ENCODE measurements at places on chromosomes 4 and X.

DNA sequence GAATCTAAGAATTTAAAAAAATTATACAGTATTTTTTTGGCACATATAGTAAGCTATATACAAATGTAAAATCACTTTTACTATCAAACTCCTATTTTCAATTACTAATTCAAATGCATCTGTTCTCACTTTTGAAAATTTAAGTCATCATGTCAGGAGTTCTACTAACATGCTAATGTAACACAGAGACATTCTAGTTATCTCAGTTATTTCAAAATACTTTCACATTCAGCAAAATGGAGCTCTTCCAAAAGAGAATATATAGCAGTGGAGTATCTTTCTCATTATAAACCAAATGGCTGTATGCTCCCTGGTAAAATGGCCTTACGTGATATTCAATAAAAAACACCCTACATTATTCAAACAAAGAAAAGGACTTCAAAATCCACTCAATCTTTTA, 42.3 kb downstream of the RFC1 start:
- no peak for DNase-seq

DNA sequence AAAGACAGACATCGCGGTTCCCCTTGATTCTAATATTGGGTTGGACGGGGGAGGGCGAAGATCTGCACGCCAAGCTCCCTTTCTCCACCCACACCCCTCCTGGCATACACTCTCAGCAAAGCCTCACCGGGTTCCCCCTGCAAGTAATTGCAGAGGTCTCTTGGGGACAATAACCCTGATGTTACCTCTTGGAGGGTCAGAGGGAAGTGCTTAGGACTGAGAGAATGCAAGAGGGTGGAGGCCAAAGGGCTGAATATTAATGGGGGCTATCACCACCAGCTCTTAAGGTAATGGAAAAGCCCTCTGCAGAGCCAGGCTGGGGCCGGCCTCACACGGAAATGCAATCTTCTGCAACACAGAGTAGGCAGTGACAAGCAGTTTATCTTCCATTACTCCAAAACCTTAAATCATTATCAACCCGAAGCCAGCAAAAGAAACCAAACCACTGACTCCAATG, 344.1 kb upstream of the GATB start:
- no peak for DNase-seq

GRCh38 chrX:15579778-15580747, 20.7 kb downstream of the ACE2 start:
- DNase-seq, result no peak

DNA sequence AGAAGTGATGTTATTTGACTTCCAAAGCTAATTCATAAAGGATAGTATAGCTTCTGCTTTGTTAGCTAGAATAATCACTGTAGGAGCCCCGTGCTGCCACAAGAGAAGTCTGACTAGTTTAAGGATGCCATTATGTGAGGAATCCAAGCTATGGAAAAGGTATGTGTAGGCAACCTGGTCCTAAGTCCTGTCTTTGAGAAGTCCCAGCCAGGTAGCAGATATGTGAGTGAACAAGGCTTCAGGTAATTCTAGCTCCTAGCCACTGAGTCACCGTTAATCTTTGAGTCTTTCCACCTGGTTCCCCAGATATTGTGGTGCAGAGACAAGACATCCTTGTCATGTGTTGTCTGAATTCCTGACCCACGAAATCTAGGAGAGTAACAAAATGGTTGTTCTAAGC, 55.5 kb downstream of the BMP3 start:
- DNase-seq, result no peak

DNA sequence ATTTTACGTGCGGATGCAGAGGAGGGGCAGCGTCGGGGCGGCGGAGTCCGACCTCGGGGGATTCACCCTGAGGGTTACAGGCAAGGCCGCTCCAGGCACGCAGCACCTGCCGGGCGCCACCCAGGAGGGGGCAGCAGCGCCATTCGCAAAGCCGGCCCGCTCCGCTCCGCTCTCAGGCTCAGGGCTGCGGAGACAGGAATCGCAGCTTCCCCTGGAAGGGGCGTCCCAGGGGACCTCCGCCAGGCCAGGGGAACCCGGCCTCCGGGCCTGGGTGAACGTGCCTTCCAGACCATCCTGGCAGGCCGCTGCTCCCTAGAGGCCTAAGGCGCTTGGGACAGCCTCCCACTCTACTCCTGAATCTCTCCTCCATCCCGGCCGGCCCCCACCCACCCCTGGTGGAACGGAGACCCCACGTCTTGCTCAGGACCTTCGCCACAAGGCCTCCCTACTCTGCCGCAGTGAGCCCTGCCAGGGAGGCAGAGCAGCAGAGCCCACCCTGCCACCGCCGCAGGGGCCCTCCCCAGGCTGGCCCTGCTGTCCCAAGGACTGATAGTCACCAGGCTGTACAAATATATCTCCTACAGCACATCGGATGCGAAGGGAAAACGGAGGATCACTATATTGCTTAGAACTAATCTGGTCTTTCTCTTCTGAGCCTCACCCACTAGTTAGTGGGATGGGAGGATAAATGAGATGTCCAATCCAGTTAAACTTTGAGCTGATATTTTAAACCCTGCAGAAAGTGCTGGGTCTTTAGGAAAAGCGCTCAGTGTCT, 115.0 kb downstream of the SMIM20 start:
- DNase-seq, result peak; percentile 89

DNA sequence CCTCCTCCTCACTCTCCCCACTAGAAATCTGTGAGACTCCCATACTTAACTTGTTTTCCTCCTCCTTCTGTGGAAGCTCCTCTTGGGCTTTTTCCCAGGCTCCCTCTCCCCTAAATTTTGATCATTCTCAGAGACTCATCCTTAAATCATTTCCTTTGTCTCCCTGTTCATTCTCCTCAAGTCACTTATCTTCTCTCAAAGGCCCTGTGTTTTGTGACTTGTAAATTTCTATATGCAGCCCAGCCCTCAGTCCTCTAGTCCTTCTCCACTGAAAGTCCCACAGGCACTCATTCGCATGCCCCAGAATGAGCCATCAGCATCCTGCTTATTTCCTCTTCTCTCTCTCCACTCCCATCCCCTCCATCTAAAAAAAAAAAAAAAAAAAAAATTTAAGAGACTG, 171.8 kb downstream of the SOWAHB start:
- DNase-seq, result no peak

GRCh38 chr4:26866781-26867180, 6.1 kb downstream of the STIM2 start:
- no peak for DNase-seq

DNA sequence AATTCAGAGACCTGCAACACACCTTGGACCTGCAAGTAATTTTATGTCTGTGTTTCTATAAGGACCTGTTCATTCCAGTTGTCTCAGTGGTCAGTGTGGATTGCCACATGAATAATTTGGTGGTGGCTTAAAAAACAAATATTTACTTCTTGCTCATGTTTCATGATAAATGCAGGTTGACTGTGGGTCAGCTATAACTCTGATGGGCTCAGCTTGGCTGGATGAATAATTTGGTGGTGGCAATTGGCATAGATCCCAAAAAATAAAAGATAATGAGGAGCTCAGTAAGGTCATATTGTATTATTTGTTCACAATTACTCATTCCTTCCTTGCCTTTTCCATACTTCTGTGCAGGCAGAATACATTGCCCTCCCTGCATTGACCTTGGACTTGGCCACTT, 18.9 kb upstream of the SCRG1 start:
- DNase-seq, result no peak

DNA sequence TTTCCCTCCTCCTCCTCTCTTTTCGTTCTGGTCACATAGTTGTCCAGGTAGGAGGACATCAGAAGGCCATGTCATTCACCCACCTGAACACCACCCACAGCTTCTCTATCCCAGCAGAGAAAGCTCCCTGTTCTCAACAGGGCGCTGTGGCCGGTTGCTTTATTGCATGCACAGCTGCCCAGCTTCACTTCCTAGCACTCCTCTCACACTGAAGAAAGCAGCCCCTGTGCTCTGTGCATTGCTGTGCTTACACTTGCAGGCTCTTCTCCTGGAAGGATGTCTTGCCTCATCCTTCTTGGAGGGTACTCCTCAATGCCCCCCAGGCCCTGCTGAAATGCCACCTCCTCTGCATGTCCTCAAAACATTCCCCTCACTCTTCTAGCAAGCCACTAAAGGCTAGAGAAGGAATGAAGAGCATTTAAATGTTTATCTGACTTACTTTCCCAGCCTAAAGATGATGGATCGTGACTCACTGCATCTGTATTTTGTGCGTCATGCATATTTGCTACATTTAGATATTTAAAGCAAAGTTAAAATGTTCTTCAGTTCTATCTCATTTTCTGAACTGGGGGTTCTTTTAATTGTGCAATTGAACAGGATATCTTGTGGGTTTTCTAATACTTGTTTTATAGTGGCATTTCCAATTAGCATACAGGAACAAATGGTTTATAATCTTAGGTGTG, 186.4 kb upstream of the PUDP start:
- DNase-seq, result no peak

DNA sequence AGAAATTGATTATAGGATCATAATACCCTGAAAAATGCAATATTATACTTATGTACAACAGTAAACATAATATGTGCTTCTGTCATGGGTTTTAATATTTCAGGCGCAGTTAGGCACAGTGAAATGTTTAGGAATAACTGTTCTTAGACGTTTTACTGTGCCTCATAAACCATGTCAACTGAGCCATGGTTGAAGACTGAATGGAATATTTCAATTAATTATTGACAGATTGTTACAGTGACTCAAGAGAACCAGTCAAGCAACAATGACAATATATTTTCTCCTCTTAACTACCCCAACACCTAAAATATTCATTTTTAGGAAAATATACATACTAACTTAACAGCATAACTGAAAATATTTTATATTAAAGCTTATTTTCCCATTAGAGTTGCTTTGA, 852.7 kb upstream of the FRG1 start:
- no peak for DNase-seq

GRCh38 chr4:67744561-67745283, 9.5 kb downstream of the GNRHR start:
- DNase-seq, result no peak

GRCh38 chr4:77347351-77347966, 190.5 kb downstream of the CCNG2 start:
- DNase-seq, result no peak

- DNase-seq, result no peak
Measured at GRCh38 chr4:145830699-145831098, 107.9 kb downstream of the ZNF827 start.

DNA sequence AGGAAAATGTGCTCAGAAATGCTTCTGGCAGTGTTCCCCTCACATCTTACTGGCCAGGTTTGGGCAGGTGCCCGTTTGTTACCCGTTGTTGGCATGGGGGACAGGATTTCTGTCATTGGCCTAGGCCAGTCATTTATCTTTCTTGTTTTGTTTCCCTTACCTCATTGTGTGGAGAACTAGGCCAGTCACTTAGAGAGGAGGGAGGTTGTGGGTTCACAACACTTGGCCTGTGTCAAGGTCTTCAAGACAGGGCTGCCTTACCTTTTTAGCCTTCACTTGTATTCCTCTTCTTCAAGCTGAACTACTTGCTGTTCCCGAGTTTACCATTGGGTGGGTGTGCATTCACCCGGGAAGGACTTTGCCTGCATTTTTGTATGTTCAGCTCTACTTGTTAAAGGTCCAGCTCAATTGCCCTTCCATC, 17.7 kb downstream of the SNX25 start:
- no peak for DNase-seq

- DNase-seq, result no peak
Measured at GRCh38 chr4:128451270-128451905, 163.8 kb upstream of the PGRMC2 start.

- DNase-seq, result no peak
Measured at GRCh38 chr4:44554768-44555167, 96.7 kb downstream of the YIPF7 start.

DNA sequence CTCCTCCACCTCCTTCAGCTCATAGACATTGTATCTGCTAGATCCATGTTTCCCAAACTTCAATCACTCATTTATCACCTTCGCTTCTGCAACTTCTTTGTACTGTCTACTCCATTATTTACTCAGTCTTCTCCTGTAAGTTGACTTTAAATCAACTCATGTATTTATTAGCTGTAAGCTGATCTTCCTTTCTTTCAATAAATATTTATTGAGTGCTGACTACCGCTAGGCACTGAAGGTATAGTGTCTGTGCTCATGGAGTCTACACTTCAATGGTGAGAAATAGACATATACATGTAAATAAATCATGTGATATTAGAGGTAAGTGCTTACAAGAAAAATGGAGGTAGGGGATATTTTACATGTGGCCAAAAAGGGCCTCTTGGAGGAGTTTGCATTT, 74.6 kb downstream of the RASL11B start:
- DNase-seq, result no peak

- no peak for DNase-seq
Measured at GRCh38 chr4:146255874-146256273, 41.5 kb downstream of the REELD1 start.

- DNase-seq, result no peak
Measured at GRCh38 chr4:17595471-17596005, 18.5 kb downstream of the LAP3 start.

GRCh38 chr4:70927502-70928137, 25.5 kb downstream of the MOB1B start:
- no peak for DNase-seq

- no peak for DNase-seq
Measured at GRCh38 chrX:100085846-100086245, 324.2 kb downstream of the PCDH19 start.

DNA sequence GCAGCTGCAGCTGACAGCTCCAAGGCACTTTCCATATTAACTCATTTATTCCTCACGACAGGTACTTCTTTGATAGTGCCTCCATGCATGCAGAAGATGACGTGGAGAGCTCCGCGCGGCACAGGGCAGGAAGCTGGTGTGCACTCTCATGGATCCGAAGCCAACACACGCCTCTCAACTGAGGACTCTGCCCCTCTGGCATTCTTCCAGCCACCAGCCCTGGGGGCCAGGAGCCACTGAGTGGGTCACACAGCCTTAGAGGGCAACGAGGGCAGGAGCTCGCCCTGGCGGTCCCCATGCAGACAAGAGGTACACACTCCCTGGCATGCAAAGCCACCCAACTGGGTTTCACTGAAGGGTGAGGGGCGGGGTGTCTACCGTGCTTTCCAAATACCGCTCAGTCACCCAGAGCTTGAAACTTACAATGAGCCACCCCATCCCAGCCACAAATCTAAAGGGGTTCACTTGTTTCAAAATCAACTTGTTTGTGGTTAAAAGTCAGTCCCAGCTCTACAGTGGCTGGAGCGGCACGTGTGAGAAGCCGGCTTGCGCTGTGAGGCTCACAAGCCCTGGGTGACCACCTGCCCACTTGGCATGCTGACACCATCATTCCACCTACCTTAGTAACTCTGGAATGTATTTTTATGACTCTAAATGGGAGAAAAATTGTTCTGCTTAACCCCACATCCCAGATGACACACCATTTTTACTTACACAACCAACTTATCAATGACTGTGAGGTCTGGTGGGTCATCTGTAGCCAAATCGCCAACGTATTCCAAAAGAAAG, 16.2 kb downstream of the NOP14 start:
- no peak for DNase-seq

DNA sequence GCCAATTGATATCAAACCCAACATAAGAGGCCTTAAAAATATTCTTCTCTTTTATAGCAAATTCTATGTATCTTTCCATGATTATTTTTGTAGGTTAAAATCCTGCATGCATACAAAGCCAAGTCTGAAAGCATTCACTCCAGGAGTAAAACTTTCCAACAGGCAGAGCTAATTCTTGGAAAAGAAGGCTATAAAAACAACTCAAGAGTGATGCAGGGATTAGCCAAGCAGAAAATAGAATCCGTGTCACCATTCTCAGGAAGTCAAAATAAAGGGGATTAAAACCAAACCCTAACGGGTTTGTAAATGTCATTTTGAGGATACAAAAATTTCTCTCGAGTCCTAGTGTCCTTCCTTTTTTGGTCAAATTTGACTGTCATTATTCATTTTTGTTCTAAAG, 412.4 kb downstream of the DMD start:
- no peak for DNase-seq

Measured in ecto neural progenitor cell (in vitro differentiated cells).